Hematopoietic multipotent progenitor cell treated with erythropoietin and hydrocortisone succinate and interleukin-3 and kit ligand, for 17 days (in vitro differentiated cells): ENCODE measurements at places on chromosomes 6 and 20.

DNA sequence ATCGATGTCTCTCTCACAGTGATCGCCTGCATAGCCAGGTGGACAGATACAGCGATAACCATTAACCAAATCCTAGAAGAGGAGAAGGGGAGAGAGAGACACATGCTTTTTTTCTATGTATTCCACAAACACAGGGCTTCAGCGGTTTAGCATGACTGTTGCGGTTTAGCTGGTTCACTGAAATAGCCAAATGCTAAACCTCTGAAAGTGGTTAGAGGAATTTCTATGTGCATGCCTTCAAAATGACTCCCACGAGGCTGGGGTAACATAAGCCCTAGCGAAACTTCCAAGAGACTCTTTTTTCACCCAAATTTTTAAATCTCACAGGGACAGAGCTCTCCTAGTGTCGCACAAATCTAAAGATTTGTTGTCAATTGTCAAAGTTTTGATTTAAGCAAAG, 25.1 kb downstream of the JAG1 start:
- DNase-seq, result no peak

DNA sequence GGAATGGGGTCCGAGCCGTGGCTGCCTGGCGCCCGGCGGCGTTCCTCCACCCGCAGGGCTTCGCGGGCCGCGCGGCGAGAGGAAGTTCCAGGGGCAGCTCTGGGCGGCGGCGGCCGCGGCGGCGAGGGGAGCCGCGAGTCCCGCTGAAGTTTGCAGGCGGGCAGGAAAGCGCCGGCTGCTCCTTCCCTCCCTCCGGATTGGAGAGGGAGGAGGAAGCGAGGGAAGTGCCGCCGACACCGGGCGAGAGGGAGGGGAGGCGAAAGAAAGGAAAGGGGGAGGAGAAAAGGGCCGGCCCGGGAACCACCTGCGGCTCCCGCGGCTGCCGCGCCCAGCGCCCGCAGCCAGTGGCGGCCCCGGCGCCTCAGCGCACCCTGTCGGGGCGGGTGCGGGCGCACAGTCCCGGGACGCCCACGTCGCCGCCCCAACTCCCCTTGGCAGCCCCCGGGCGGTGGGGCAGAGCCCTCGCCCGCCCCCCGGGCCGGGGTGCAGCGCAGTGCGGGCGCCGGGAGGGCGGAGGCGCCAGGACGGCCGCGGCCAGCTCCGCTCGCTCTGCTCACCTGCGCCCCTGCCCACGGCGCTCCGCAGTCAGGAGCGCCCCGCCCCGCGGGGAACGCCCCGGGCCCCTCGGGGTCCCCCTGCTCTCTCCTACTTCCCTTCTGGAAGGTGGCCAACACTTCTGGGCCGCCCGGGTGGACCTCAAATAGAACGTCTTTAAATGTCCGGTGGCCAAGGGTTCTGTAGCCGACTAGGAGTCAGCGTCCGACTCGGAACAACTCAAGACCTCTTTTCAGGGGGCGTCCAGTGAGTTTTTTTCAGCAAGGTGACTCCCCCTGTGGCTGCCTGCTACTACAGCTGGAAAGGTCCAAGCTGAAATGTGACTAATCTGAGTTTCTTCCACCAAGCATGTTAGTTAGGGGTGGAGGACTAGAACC, 80.3 kb upstream of the CCDC28A start:
- no peak for DNase-seq

DNA sequence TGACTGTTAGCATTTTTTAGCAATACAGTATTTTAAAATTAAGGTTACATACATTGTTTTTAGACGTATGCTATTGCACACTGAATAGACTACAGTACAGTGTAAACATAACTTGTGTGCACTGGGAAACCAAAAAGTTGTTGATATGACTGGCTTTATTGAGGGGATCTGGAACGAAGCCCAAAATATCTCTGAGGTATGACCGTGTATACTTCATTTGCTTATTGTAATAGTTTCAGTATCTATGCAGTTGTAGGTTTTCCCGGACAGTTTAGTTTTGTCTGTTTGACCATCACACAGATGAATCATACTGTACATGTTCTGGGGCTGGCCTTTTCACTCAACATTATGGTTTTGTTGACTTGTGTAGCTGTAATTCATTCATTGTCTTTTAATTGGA, 6.9 kb upstream of the ZBTB12 start:
- no peak for DNase-seq

DNA sequence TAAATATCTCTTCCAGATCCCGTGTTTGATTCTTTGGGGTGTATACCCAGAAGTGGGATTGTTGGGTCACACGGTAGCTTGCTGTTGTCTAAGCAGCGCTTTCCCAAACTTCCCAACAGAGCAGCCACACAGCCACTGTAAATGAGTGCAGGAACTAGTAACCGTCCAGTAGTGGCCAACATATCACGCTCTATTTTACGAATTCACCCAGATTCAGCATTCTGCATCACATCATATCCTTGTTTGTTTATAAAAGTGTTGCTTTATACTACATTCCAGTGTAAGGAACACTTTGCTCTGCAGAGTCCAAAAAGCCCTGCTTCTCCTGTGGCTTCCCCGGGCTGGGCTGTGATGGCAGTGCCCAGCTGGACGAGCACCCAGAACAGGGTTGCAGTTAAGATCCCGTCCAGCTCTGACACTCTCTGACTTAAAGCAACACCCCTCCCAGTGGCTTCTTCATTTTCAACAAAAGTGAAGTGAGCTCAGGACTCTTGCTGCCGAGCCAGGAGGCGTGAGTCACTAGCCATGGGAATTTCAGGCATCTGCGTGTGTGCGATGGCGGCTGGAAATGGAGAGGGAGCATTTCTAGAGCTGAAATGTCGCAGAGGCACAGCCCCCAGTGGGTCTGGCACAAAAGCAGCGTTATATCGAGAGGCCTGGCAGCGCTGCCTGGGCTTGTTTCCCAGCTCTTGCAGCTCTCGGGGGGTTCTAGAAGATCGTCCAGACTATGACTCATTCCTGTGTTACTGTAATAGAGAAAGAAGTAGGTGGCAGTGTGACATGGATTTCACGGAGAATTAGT, 216.3 kb upstream of the ECI2 start:
- no peak for DNase-seq

DNA sequence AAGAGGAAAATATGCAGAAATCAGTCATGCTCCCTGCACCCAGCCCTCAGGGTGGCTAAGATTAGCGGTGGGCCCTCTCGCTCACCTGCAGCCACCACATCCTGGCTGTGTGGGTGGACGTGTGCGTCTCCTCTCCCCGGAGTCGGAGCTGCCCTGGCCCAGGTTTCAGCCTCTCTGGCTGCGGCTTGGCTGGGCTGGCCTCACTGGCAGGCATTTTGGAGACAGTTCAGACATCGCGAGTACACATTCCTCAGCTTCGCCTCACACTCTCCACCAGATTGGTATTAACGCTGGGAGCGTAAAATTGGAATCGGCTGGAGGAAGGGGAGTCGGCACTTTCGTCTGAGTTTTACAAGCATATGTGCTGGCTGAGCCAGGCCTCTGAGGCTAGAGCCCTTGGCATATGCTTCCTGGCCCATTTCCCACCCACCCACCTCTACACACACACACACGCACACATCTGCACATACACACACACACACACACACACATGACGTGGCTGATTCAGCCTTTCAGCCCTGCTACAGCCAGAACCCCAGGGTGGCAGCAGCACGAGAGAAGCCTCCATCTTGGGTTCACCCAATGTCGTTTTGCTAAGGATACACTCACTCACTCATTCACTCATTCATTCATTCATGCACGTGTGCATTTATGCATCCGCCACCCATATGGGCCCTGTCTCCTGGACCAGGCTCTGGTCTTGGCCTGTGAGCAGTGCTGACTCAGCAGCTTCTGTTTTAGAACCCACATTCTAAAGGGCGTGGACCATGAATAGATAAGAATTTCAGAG, 42.9 kb downstream of the BCAS4 start:
- DNase-seq, result peak; percentile 57

DNA sequence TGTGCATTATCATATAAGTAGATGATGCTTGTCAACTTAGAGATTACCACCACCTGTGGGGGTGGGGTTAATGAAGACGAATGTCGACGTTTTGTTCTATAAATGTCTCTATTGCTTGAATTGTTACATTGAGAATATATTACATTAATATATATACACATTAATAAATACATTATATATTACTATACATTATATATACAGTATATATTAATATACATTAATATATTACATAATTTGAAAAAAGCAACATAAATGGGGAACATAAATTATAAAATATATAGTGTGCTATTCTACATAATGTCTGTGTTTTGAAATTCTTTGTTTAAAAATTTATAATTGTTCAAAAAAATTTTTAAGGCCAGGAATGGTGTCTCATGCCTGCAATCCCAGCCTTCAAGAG, 81.1 kb downstream of the ALDH8A1 start:
- no peak for DNase-seq

DNA sequence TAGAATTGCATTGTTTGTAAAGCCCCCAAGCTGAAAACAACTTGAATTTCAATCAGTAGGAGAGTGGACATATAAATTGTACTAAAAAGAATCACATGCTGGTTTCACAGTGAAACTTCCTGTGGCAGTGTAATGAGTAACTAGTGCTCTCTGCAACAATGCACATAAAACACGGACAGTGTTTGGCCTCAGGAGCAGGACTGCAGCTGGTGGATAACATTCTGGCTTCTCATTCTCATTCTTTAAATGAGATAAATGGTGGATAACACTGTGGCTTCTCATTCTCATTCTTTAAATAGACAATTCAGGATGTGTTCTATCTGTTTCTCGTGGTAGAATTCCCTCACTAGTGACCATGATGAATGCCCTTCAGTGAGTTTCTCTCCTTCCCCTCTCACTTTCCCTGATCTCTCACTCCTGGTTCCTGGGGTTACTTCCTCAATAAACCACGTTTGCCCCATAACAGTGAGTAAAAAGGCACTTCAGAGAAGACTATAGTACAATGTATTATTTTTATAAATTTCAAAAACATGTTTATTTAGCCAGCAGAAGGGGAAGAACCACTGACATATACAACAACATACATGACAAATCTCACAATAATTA, 59.9 kb downstream of the SLC22A2 start:
- DNase-seq, result no peak

DNA sequence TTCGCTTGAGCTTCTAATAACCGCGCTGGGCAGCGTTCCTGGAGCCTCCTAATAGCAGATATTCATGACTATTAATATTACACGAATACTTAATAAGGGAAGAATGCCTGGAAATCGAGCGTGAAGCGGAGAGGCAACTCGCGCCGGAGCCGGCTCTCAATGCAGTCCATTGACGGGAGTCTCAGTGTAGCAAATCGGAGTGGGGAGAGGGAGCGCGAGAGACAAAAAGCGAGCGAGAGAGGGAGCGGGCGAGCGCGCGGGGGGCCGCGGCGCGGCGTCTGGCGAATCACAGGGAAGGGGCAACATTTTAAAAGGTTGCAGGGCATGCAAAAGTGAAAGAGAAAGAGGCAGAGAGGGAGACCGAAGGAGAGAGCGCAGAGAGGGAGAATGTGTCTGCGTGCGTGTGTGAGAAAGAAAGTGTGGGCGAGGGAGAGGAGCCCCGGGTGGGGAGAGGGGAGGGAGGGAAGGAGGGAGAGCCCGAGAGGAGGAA, 2.9 kb downstream of the TFAP2A start:
- no peak for DNase-seq

DNA sequence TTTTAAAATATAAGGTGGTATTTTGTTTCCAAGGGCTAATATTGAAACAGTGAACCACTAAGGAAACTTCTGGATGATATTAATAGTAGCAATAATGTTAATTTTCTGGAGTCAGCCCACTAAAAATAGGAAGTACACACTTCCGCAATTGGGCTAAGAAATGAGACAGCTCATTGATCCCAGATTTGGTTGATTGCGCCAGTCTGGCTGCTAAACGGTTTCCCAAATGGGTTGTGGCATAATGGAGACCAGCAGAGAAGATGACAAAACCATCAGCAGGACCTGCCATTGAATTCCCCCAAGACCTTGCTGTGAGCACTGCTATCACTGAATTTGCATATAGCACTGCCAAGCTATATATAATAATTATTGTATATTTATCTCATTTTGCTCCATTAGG, 71.2 kb upstream of the SGK1 start:
- no peak for DNase-seq

DNA sequence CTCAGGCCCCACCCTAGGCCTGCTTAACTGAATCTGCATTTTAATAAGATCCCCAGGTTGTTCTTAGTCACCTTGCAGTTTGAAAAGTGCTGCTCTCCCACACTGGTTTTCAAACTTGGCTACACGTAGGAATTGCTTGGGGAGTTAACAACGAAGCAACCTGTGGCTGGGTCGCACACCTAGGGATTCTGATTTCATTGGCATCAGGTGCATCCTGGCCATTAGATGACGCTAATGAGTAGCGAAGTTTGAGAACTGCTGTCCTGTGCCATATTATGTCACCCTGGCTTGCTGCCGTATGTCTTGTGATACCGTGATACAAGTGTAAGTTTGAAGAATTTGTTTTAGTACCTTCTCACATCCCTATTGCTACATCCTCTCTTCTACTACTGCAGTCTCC, 28.2 kb upstream of the FUCA2 start:
- DNase-seq, result no peak

DNA sequence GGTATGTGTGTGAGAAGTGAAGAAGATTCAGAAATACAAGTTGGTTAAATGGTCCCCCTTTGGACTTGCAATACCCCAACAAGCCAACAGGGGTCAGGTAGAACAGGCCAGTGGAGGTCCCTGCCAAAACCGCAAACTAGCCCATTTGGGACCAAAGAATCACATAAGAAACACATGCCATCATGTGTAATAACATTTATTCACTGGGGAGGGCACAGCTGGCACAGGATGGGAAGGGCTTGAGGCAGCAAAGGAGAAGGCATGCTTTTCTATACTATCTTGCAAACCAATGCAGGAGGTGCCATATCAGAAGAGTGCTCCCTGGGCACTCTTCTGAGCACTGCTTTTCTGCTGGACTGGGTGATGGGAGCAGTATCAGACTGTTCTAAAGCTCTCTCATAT, 116.1 kb upstream of the TRAF3IP2 start:
- DNase-seq, result peak; percentile 51

DNA sequence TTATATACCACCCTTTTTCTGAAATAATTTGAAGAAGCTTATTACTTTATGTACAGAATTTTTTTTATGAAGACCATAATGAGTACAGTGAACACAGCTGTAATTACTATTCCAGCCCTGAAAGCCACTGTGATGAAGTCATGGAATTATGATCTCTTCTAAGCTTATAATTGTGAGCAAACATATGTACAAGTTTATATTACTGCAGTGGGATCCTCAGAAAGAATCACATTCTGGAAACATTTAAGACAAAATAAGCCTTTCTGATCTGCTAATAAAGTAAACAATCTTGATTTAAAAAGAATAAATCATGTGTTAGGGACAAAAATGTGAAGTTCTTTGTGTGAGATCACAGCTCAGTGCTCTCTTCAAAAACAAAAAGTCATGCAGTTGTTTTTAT, 560.4 kb downstream of the CD109 start:
- DNase-seq, result no peak

GRCh38 chr6:47375426-47375825, 65.7 kb upstream of the TNFRSF21 start:
- DNase-seq, result no peak

- DNase-seq, result no peak
Observed at GRCh38 chr6:138538390-138539031, 39.2 kb upstream of the NHSL1 start.

DNA sequence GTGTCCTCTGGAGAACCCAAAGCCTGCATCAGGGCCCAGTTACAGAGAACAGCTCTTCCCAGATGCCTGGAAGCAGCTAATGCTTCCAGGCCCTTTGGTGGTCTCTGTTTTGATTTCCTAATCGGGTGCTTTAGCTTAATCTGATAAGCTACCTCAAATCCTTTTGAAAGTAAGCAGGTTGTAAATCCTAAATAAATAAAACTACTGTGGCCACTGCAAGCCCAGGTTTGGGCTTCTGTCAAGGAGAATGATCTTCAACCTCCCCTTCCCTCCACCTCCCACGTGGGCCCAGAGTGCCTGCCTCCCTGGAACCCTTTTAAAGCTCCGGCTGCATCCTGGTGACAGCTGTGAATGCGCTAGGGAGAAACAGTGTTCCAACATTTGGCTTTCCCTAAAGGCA, 25.2 kb upstream of the FYN start:
- no peak for DNase-seq
